ENCODE measurements at places on chromosomes 2 and 18. TPM values are rescaled to one million over a fixed set of nuclear protein-coding genes. Genes with fewer than 3 reads are reported as not detected.

The DNAJC5G gene
- total RNA-seq: not detected

The VSNL1 gene
- 12.3 TPM for total RNA-seq

The SLC20A1 gene
- total RNA-seq: 45.6 TPM

The IL37 gene
- 118 TPM for total RNA-seq

The CFC1 gene
- not detected for total RNA-seq

The FASTKD2 gene
- 25.9 TPM for total RNA-seq

The RTP5 gene
- not detected for total RNA-seq

The ASIC4 gene
- not detected for total RNA-seq

The AFF3 gene
- 5.0 TPM for total RNA-seq

The C2orf92 gene
- 4.5 TPM for total RNA-seq

The ELMOD3 gene
- total RNA-seq: 41.8 TPM

The FAHD2B gene
- total RNA-seq: 19.6 TPM

The TXNDC2 gene
- total RNA-seq: not detected

The LINC00305 gene
- not detected for total RNA-seq

Data from suprapubic skin (tissue), 4 donors.